ENCODE measurements at places on chromosomes 4 and X. TPM values are rescaled to one million over a fixed set of nuclear protein-coding genes. Genes with fewer than 3 reads are reported as not detected.

GRIA2 gene
- not detected for total RNA-seq

SPIN3 gene
- total RNA-seq = 6.3 TPM

ATP5ME gene
- total RNA-seq = 359 TPM

FTSJ1 gene
- total RNA-seq = 73.8 TPM

SLC34A2 gene
- total RNA-seq = not detected

Measured in A549 treated with Hydrocortisone at 1 μM for 4 hours (cell line).